K562 (cell line): ENCODE measurements at places on chromosomes 4 and X.

GRCh38 chrX:52979993-52980392, 21.7 kb upstream of the FAM156A start:
- DNase-seq, result no peak

- DNase-seq, result no peak
These were observed 15.4 kb downstream of the FAM9C start for GRCh38 chrX:13028871-13029636.

DNA sequence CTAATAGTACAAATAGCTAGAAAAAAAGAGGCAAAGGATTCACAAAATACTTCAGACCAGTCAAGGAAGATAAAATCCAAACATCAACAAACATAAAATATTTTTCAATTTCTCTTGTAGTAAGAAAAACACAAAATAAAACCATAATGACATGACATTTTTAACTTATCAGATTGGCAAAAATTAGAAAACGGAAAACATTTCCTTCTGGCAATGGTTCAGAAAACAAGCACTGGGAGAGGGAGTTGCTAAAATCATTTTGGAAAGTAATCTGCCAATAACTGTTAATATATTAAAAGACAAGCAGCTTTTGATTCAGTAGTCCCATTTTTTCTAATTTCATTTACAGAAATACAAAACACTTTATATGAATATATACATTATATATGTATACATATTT, 26.1 kb downstream of the TKTL2 start:
- no peak for DNase-seq

DNA sequence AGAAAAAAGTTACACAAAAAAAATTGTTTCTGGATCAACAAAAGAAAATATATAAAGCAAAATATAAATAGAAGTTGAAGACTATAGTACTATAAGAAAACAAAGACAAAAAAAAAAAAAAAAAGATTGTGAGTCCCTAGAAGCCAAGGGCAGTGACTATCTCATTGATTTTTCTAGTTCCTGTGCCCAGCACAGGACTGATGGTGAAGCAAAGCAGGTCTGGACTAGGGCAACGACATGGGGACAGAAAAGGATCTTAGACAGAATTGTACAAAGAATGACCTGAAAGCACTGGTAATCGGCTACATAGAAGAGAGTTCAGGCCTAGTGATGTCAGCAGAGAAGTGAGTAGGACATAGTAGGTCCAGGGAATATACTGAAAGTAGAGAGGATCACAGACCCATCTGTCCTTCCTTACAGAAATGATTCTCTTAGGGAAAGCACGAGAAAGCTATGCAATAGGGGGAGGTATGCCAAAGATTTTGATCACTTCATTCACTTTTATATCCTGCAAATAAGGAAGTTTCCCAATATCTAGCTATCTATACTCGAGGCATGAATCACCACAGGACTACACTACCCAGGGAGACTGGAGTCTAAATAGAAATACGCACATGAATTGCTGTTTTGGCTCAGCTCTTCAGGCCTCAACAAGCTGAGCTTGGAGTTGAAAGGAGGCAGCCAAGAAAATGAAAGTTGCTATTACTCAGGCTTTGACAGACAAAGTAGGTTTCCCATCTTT, 230.9 kb upstream of the GPC4 start:
- DNase-seq, result no peak

DNA sequence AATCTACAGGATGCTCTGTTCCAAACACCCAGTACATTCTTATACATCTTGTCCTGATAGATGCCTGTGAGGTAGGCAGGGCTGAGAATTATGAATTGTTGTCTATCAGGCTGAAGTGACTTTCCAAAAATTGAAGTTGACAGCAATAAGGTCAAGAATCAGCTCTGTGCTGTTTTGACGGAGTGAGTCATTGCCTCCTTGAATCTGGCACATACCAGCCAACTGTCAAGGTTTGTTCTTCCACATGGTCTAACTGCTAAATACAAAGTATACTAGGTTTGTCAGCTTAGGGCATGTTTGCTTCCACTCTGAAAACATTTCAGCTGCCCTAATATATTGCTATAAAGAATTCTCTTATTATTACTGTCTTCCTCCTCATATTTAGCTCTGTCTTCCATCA, 32.3 kb downstream of the SH3RF1 start:
- DNase-seq, result no peak

- no peak for DNase-seq
These were observed 249.1 kb downstream of the GBA3 start for GRCh38 chr4:22941688-22942375.

DNA sequence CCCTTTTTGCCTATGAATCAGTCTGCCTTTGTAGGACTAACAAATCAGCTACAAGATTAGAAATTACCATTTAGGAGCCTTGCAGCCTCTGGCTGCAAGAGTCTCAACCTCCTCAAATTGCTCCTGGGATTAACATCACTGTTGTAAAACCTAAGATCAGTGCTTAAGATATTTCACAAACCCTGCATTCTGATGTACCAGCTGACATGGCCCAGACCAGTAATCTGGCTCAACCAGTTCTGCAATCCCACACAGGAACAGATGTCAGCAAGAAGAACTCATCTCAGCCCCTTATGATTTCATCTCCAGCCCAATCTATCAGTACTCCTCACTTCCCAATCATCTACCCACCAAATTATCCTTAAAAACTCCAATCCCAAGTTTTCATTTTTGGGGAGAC, 32.5 kb upstream of the AADAT start:
- DNase-seq, result no peak

DNA sequence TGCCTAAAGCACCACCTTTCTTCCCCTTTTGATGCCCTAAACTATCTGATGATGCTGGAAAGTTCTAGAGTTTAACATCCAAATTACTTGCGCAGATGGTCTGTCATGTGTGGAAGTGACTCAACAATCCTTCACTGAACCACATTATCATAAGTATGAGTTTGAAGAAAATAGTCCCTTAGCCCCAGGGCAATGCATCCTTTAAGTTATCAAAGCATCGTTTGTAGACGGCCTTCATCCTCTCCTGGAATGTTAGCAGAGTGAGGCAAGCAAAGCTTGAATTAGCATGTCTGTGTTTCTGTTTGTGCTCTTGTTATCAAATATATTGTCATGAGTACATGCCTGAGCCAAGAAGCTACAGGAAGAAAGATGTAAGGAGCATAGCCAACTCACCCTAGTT, 570.9 kb downstream of the MID1IP1 start:
- no peak for DNase-seq

DNA sequence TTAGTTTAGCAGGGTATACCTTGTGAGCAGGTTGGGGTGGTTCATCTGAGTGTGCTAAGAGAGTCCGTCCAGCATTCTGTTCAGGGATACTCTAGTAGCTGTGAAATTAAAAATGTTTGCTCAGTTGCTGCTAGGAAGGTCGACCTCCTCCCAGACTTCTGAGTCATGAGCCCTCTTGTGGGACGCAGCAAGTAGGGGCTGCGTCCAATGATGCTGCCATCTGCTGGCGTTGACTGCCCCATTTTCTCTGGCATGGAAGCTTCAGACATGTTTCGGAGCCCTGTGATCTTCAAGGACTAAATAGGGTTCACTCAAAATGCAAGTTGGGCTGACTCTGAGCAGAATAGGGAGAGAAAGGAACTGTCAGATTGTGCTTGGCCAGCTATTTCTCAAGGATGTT, 201.0 kb upstream of the ARSJ start:
- DNase-seq, result no peak

- DNase-seq, result no peak
These were observed 330.5 kb downstream of the RAPGEF2 start for GRCh38 chr4:159433337-159433736.

DNA sequence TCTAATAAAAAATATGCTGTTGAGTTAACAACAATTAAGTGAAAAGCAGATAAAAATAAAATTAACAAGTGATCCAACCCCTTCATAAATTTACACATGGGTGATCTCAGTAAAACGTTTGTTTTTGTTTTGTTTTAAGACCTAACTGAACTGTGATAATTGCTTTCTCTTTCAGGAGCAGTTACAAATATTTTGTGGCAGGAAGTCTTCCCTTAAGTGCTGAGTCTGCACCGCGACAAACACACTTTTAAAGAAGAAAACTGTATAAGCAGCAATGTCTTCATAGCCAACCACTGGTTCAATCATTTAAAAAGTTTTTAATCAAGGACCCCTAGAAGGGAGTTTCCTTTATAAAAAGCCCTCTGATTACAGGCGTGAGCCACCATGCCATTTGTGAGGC, 53.7 kb upstream of the NFKB1 start:
- DNase-seq, result no peak

- DNase-seq, result no peak
These were observed 2.4 kb downstream of the MYOZ2 start for GRCh38 chr4:119138046-119138445.

GRCh38 chr4:125979950-125980349, 665.2 kb downstream of the FAT4 start:
- DNase-seq, result no peak

GRCh38 chr4:168859888-168860694, 150.0 kb downstream of the CBR4 start:
- no peak for DNase-seq

- DNase-seq, result peak; percentile 24
These were observed 133.3 kb upstream of the ZIC3 start for GRCh38 chrX:137432609-137433008.

GRCh38 chr4:183556947-183557346, 52.1 kb downstream of the ING2 start:
- no peak for DNase-seq

DNA sequence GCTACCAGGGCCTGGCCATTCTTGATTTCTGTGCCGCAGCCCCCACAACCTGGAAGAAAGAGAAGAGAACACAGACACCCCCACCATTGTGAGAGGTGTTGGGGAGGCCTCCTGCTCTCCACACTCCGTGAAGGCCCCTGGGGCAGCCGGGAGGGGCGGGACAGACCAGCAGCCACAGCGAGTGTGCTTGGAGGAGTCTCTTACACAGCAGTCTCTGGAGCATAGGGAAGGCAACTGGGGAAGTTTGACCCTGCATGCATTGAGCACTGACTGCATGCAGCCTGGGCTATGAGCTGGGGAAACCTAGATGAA, 77.9 kb downstream of the ABLIM2 start:
- no peak for DNase-seq

GRCh38 chr4:185468999-185469398, 2.5 kb downstream of the CCDC110 start:
- no peak for DNase-seq

GRCh38 chr4:48778431-48779094, 1.5 kb downstream of the FRYL start:
- DNase-seq, result no peak

DNA sequence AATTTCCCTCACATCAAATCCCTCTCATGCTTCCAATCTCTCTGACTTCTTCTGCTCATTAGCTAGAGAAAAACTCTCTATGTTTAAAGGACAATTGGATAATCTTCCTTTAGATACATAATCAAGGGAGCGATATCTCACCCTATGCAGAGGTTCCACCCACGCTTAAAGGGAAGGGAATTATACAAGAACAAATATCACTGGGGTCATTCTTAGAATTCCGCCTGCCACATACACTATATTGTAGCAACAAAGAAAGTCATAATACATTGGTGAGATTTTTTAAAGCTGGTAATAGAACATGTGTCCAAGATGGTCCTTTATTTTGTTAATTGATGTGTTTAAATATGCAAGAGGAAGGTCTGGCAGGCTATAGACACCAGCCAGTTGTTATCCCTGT, 31.5 kb downstream of the NKX6-1 start:
- no peak for DNase-seq
